Hepatocyte (in vitro differentiated cells): ENCODE measurements at places on chromosomes 6 and 20. TPM values are rescaled to one million over a fixed set of nuclear protein-coding genes. Genes with fewer than 3 reads are reported as not detected.

DNA sequence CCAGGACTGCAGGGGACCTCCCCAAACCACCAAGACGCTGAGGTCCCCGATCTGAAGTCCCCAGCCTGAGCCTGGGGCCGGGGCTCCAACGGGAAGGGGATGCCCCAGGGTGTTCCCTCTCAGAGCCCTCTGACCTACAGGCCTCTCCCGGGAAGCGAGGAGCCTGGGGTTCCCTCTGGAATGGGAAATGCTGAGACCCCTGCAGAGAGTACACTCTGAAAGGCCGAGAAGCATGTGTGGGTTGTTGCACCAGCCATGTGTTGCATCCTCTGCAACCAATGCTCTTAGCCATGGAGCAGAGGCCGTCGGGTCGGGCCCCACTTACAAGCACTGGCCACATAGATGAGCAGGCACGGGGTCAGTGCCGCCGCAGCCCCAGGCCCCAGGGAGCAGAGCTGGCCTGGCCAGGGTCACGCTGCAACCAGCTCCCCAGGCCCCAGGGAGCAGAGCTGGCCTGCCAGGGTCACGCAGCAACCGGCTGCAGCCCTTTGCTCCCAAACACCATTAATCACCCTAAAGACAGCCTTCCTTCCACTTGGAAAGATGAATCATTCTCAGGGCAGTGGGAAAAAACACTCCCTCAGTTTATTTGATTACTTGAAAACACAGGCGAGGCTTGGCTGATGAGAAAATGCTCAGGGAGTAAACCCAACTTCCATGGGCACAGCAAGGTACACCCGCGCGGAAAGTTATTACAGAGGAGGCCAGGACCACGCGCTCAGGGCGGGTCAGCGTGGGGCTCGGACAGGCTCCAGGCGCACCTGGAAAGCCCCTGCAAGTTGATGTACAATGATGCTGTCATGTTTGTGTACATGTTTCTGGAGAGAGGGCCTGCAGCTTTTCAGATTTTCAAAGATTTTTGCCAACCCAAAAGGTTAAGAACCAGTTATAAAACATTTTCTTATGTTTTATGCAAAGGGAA lies 78.0 kb upstream of the AFDN start:
- peaks cover 42% of the 10 kb centered on the region for H3K4me1 ChIP-seq
- H3K27ac ChIP-seq, result peak overlapping the region; percentile 26
- peak; percentile 37 for DNase-seq

GRCh38 chr6:131251590-131252199 lies 116.4 kb downstream of the AKAP7 start:
- H3K36me3 ChIP-seq, result no peaks in the 10 kb centered on the region
- H3K4me3 ChIP-seq, result peak overlapping the region; percentile 41
- H3K27me3 ChIP-seq, result no peaks in the 10 kb centered on the region
- no peak for DNase-seq
- H3K4me1 ChIP-seq, result peaks cover 6% of the 10 kb centered on the region

DNA sequence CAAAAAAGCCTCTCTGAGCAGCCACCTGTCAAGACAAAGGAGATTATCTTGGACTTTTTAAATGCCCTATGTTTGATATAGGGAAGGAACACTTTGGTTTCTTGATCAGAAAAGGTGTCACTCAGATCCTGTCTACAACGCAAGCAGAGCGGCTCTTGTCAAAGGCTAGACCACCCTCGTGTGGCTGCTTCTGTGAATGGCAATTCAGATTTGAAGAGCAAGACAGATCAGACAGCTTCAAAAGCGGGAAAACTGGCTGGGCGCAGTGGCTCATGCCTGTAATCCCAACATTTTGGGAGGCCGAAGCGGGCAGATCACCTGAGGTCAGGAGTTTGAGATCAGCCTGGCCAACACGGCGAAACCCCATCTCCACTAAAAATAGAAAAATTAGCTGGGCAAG lies 10.1 kb upstream of the NXT1 start:
- no peaks in the 10 kb centered on the region for H3K36me3 ChIP-seq
- no peaks in the 10 kb centered on the region for H3K27me3 ChIP-seq

DNA sequence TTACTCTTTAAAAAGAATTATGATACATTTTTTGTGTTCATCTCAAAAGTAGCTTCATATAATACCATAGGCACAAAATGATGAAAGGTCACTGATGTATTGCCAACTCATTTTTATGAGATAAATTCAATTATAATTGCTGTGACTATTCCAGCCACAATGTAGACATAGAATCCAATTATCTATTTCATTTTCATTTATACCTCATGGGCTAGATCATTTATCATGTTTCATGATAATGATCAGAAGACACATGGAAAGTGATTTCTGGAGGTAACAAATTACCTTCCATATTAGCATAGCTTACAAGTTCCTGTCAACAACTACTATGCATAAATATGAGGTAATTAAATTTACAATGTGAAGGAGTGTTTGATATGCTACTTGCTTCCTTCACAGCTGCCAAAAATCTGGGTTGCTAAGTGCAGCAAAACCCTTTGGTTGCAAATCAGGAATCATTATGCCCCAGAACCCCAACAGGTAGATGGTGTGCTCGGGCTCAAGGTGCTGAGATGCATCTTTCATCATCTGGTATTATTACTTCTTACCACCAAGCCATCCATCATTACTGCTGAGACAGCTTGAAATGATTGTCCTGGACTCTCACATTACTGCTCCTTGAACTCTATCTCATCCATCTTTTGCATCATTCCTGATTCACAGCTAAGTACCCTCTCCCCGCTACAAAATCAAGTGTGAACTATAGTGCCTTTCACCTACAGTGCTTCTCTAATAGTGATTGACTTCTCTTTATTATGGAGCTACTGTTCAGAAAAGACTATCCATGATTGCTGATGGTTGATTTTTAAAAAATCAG lies 306.0 kb upstream of the THEMIS start:
- DNase-seq, result no peak
- no peak overlapping the region for H3K27ac ChIP-seq
- no peaks in the 10 kb centered on the region for H3K36me3 ChIP-seq
- no peaks in the 10 kb centered on the region for H3K27me3 ChIP-seq
- H3K4me3 ChIP-seq, result no peak overlapping the region

Gene DEFB128
- not detected in 2 replicates for polyA plus RNA-seq

DNA sequence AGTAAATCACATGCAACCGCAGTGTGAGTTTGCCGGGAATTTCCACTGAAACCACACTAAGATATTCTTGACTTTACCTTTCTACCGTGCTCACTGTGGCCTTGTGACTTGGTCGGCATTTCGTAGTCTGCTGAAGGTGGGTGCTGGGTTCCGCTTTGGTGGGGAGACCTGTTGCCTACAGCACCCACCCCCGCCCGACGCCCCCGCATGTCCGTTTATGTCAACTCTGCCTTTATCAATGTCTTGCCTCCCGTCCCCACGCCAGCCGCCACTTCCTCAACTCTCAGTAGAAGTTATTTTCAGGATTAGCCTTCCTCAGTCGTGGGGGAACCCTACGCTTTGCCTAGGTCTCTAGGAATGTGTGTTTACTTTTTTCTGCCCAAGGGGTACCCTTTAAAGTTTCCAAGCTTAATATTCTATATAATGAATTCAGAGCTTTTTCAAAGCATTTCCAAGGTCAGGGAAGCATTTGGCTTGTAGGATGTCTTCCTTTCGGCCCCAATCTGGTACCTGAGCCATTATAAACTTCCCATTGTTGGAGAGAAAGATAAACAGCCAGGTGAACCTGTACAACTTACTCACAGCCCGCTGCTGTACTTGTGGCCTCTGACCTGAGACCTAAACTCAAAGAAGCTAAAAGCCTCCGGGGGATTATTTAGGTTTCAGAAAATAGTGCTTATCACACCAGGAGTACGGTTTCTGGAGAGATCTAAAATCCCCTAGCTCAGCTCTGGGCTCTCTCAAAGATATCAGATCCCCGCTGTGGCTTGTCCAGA lies 54.2 kb downstream of the TBC1D7 start:
- no peaks in the 10 kb centered on the region for H3K27me3 ChIP-seq
- no peak overlapping the region for H3K4me3 ChIP-seq
- H3K4me1 ChIP-seq, result no peaks in the 10 kb centered on the region
- no peaks in the 10 kb centered on the region for H3K36me3 ChIP-seq

DNA sequence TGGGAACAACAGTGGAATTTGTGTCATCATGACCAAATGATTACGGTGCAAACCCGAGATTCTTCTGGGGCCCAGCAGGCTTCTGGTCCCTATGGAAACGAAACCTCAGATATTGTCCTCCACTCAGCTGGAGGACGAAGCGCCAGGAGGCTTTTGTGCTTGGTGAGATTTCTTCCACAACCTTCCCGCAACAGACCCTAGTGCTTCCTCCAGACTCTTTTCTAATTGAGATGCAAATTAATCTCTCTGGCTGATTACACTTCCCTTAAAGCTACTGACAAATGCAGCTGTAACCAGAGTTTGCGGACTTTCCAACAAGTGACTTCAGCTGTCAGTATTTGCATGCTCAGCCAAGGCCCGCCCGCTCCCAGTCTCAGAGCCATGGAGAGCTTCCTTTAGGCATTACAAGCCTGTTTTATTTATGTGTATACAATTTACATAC lies 96.0 kb downstream of the INSM1 start:
- H3K27me3 ChIP-seq, result no peaks in the 10 kb centered on the region
- no peaks in the 10 kb centered on the region for H3K4me1 ChIP-seq
- H3K4me3 ChIP-seq, result no peak overlapping the region
- no peak overlapping the region for H3K27ac ChIP-seq
- H3K36me3 ChIP-seq, result no peaks in the 10 kb centered on the region

GRCh38 chr6:150185732-150186117 lies 42.9 kb downstream of the PPP1R14C start:
- no peaks in the 10 kb centered on the region for H3K36me3 ChIP-seq
- H3K27ac ChIP-seq, result no peak overlapping the region
- H3K27me3 ChIP-seq, result no peaks in the 10 kb centered on the region
- no peak overlapping the region for H3K4me3 ChIP-seq
- no peaks in the 10 kb centered on the region for H3K4me1 ChIP-seq

- peaks cover 19% of the 10 kb centered on the region for H3K4me1 ChIP-seq
- H3K27ac ChIP-seq, result peak overlapping the region; percentile 33
- no peak for DNase-seq
- H3K4me3 ChIP-seq, result no peak overlapping the region
Measured at GRCh38 chr6:53582963-53583362, 38.1 kb upstream of the GCLC start.

Gene SIRPD
- polyA plus RNA-seq, result not detected in 2 replicates

DNA sequence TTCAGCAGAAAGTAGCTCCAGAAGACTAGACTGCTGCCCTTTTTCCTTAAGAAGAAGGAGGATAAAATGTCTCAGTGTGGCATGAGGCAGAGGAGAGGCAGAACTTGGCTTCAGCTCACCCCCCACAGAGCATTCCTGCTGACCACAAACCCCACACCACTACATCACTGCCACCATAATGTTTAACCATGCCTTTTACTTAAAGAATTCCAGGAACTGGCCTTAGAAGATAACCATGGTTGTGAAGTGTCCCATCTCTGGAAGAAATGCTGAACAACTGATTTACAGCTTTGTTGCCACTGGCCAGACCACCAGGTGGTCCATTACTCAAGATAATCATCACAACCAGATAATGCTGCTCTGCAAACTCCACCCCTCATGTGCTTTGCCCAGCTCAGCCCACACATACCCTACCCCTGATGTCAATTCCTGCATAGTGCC lies 154.1 kb downstream of the CD24 start:
- H3K4me3 ChIP-seq, result no peak overlapping the region
- no peaks in the 10 kb centered on the region for H3K36me3 ChIP-seq
- DNase-seq, result no peak
- H3K27ac ChIP-seq, result peak overlapping the region; percentile 1
- H3K27me3 ChIP-seq, result no peaks in the 10 kb centered on the region

GRCh38 chr6:126804332-126805064 lies 314.0 kb upstream of the RSPO3 start:
- H3K27me3 ChIP-seq, result no peaks in the 10 kb centered on the region
- no peaks in the 10 kb centered on the region for H3K36me3 ChIP-seq
- DNase-seq, result peak; percentile 61
- no peak overlapping the region for H3K27ac ChIP-seq
- H3K4me3 ChIP-seq, result no peak overlapping the region
